ENCODE measurements at places on chromosomes 11 and 22. TPM values are rescaled to one million over a fixed set of nuclear protein-coding genes. Genes with fewer than 3 reads are reported as not detected.
A peak's percentile ranks its signal among the peaks of the same experiment; 100 is the strongest.

The CRYBA4 gene
- total RNA-seq, result not detected

The MMP8 gene
- total RNA-seq, result not detected

The TMPRSS5 gene
- total RNA-seq, result 0.14 TPM

- no peak for DNase-seq
These were observed 109.5 kb downstream of the ETS1 start for GRCh38 chr11:128477811-128478210.

DNA sequence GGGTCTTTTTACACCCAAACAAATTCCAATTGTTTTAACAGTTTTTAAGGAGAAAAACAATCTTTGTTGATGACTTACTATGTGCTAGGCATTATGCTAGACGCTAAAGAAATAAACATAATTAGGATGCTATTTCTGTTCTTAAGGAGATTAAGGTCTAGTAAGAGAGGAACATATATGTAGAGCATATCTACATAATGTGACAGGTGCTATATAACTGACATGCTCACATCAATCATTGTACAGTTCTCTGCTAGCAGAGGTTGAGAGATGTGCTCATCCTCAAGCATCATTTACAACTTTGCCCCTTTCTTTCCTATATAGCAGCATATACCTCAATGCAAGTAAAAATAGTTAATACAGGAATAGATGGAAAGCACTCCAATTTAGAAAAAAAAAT lies 37.5 kb downstream of the PDGFD start:
- no peak for DNase-seq

DNA sequence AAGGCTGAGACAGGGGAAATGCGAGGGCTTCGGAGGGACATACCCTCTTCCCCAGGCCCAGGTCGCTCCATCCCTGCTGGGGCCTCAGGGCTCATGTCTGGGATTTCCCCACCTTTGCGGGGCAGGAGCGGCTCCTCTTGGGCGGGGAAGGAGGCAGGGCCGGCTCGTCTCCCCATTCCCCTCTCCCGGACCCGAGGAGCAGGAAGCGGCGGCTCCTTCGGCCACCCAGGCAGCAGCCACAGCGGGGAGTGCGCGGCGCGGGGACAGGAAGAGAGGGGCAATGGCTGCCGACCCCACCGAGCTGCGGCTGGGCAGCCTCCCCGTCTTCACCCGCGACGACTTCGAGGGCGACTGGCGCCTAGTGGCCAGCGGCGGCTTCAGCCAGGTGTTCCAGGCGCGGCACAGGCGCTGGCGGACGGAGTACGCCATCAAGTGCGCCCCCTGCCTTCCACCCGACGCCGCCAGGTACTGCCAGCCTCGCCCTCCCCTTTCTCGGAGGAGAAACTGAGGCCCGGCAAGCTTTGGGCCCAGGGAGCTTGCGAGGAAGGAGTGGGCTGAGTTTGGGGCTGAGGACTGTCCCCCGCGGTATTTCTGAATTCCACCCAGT lies at the start of gene ANKK1:
Gene ANKK1, plus strand, starts transcription at position 175 of the 607 bp plus-strand sequence. Its CDS starts 106 bp downstream, at position 281.
- peak; percentile 8 for DNase-seq

DNA sequence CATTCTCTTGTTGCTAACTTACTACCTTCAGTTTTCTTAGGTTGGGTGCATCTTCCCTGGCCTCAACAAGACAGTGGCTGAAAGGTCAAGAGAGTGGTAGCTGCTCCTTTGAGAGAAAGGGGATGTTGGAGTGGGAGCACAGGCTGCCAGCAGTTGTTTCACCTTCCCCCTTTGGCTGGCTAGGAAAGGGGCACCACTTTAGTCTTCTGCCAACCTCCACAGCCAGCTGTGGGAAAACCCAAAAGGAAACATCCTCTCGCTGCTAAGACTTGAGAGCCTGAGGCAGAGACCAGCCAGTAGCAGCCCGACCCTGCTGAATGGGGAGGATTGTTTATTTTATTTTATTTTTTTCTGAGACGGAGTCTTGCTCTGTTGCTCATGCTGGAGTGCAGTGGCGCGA lies 34.4 kb downstream of the MARK2 start:
- DNase-seq, result no peak

Data from dermis blood vessel endothelial cell (primary cell).